Epithelial cell of alveolus of lung (primary cell): ENCODE measurements at places on chromosomes 2 and 18. TPM values are rescaled to one million over a fixed set of nuclear protein-coding genes. Genes with fewer than 3 reads are reported as not detected.

The ITGA4 gene
- 7.3 and 58.6 TPM in 2 replicates for total RNA-seq

The SERPINB5 gene
- 1.0 and 1.8 TPM in 2 replicates for total RNA-seq

The PCGF1 gene
- total RNA-seq: 8.5 and 15.8 TPM in 2 replicates

The GNAL gene
- 0.26 and 1.8 TPM in 2 replicates for total RNA-seq

The TSPYL6 gene
- not detected in 2 replicates for total RNA-seq

The LONRF2 gene
- 0.13 TPM in 1 of 2 replicates, not detected in the other for total RNA-seq

The PRSS56 gene
- 0.48 TPM in 1 of 2 replicates, not detected in the other for total RNA-seq

The GRP gene
- not detected in 2 replicates for total RNA-seq

The MBD1 gene
- total RNA-seq: 63.9 and 81.2 TPM in 2 replicates

The CPO gene
- total RNA-seq: not detected in 2 replicates

The MERTK gene
- total RNA-seq: 1.0 and 2.7 TPM in 2 replicates

The TMEM37 gene
- 0.13 and 9.8 TPM in 2 replicates for total RNA-seq

The DSG4 gene
- not detected in 2 replicates for total RNA-seq

The FSHR gene
- not detected in 2 replicates for total RNA-seq

The EGR4 gene
- total RNA-seq: not detected in 2 replicates

The TMEM182 gene
- 2.6 and 2.7 TPM in 2 replicates for total RNA-seq

The ST8SIA5 gene
- total RNA-seq: 0.24 TPM in 1 of 2 replicates, not detected in the other

The KIF5C gene
- 0.24 and 2.1 TPM in 2 replicates for total RNA-seq

The MIB1 gene
- total RNA-seq: 25.4 and 27.8 TPM in 2 replicates

The COL3A1 gene
- 1,834 and 2,433 TPM in 2 replicates for total RNA-seq

The RRM2 gene
- total RNA-seq: 22.0 and 60.6 TPM in 2 replicates

The RSAD2 gene
- 1.4 TPM in 1 of 2 replicates, not detected in the other for total RNA-seq

The CKAP2L gene
- total RNA-seq: 5.6 and 19.4 TPM in 2 replicates

The KATNAL2 gene
- total RNA-seq: 0.65 and 1.1 TPM in 2 replicates

The FAP gene
- total RNA-seq: 15.5 and 118 TPM in 2 replicates

The ZNF24 gene
- 22.6 and 31.5 TPM in 2 replicates for total RNA-seq

The NMUR1 gene
- total RNA-seq: 0.24 TPM in 1 of 2 replicates, not detected in the other

The NTSR2 gene
- total RNA-seq: not detected in 2 replicates

The GALNT13 gene
- total RNA-seq: under 0.01 and 0.78 TPM in 2 replicates

The ASB18 gene
- not detected in 2 replicates for total RNA-seq

The CXCR1 gene
- total RNA-seq: not detected in 2 replicates

The CDK5R2 gene
- under 0.01 TPM in 1 of 2 replicates, not detected in the other for total RNA-seq

The TXNDC2 gene
- total RNA-seq: 0.64 TPM in 1 of 2 replicates, not detected in the other

The SLC9A4 gene
- not detected in 2 replicates for total RNA-seq
